ENCODE measurements at places on chromosomes 11 and 22. TPM values are rescaled to one million over a fixed set of nuclear protein-coding genes. Genes with fewer than 3 reads are reported as not detected.

FXYD6 gene
- under 0.01 TPM for total RNA-seq

FADS1 gene
- total RNA-seq: 35.7 TPM

SLC35C1 gene
- 4.4 TPM for total RNA-seq

MRGPRX3 gene
- not detected for total RNA-seq

All from bladder microvascular endothelial cell (primary cell).